HFFc6 (cell line): ENCODE measurements at places on chromosomes 12 and 14. TPM values are rescaled to one million over a fixed set of nuclear protein-coding genes. Genes with fewer than 3 reads are reported as not detected.

The OVCH1 gene
- total RNA-seq: not detected in 3 replicates

The AMHR2 gene
- total RNA-seq: not detected in 3 replicates

The MUCL1 gene
- not detected in 3 replicates for total RNA-seq

The WIF1 gene
- not detected in 3 replicates for total RNA-seq

The GUCY2C gene
- total RNA-seq: not detected in 3 replicates
